ENCODE measurements at places on chromosomes 13 and 19.
A peak's percentile ranks its signal among the peaks of the same experiment; 100 is the strongest.

DNA sequence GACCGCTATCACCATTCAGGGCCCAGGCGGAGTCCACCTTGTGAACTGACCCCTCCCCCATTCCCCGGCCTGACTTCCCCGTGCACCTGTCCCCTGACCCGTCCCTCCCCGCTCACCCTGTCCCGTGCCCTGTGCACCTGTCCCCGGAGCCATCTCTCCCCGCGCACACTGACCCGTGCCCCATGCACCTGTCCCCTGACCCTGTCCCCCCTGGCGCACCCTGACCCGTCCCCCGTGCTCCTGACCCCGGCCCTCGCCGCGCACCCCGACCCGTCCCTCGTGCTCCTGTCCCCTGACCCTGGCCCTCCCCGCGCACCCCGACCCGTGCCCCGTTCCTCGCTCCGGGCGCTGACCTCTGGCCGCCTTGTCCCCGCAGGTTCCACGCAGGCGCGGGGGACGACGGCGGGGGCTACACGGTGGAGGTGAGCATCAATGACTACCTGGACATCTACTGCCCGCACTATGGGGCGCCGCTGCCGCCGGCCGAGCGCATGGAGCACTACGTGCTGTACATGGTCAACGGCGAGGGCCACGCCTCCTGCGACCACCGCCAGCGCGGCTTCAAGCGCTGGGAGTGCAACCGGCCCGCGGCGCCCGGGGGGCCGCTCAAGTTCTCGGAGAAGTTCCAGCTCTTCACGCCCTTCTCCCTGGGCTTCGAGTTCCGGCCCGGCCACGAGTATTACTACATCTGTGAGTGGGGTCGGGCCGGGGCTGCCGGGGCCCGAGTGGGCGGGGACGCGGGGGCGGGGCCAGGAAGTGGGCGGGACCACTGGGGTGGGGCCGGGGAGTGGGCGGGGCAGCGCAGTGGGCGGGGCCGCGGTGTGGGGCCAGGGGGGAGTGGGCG, 9.7 kb downstream of the EFNA2 start:
- peaks cover 11% of the 10 kb centered on the region for H3K27me3 ChIP-seq
- no peak overlapping the region for H3K27ac ChIP-seq
- H3K4me3 ChIP-seq, result no peak overlapping the region

- no peak for DNase-seq
- H3K4me3 ChIP-seq, result no peak overlapping the region
- no peak overlapping the region for H3K27ac ChIP-seq
These were observed 349.1 kb downstream of the LIG4 start for GRCh38 chr13:107866032-107866940.

DNA sequence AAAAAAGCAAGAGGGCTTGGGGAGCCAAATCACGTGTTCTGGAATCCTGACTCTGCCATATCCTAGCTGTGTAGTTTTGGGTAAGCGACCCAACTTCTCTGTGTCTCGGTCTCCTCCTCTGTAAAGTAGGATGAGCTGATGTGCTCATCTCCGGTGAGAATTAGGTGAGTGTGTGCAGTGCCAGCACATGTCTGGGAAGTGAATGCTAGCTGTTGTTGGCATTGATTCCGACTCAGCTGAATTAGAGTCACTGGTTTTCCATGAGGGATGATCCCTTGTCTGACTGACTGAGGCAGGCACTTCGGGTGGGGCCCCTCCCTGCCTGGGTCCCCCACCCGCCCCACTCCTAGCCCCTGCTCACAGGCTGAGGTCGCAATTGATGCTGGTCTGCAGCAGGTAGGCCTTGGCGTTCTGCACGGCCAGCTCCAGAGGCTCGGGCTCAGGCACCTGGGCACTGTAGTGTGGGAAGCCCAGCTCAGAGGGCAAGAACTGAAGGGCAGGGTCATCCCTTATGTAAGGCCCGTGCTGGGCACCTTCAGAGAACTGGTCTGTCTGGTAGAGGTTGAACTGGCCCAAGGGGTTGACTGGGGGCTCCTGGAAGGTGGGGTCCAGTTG, 835 bp downstream of the RSPH6A start:
- H3K4me3 ChIP-seq, result no peak overlapping the region
- no peak overlapping the region for H3K27ac ChIP-seq
- peaks cover 3% of the 10 kb centered on the region for H3K36me3 ChIP-seq
- H3K27me3 ChIP-seq, result no peaks in the 10 kb centered on the region
- no peak for DNase-seq

DNA sequence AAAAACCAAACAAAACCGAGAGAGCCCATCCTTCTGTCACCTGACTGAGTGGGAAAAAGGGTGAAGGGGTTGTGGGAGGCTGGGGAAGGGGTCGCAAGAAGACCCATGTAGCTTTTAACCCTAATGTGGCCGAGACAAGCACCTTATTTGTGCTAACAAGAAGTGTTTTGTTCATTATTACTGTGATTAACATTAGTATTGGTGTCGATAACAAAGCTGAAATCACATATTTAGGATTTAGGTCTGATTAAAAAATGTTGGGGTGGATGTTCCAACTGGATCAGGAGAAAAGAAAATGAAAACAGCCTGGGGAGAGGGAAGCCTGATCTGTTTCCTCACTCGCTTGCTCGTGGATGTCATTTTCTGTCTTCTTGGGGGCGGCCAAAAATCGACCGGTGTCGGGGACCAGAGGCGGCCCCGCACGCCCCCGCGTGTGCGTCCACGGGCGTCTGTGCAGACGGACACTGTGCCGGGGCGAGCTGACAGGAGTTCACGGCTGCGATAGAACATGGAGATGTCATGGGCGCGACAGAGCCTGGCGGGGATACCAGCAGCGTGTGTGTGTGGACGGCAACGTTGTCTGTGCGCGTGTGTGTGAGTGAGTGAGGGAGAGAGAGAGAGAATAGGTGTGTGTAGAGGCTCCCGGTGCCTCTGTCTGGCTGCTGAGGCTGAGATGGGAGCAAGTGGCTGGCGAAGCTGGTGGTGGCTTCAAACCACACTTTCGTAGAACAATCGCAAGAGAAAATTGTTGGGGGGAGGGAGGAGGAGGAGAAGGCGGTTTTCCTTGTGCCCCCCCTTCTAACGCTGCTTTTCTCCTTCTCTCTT, 29.1 kb downstream of the NFIX start:
- H3K27me3 ChIP-seq, result peaks cover 27% of the 10 kb centered on the region
- no peaks in the 10 kb centered on the region for H3K36me3 ChIP-seq

DNA sequence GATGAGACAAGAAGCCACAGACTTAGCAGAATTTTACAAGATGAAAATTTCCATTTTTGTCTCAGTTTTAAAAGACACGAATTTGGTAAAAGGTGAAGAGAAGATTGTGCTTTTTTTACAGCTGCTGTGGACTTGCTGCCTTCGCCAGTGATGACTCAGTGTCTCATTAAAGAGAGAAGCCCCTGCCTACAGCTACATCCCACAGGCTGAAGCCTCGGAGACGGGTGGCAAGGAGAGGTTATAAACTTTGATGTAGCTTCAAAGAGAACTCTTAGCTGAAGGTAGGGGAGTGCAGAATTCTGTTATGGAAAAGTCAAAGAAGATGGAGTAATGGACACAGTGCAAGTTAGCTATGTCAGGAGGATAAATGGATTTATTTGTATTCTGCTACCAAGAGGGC, 683.4 kb upstream of the ARGLU1 start:
- no peak overlapping the region for H3K4me3 ChIP-seq
- H3K27me3 ChIP-seq, result no peaks in the 10 kb centered on the region
- H3K36me3 ChIP-seq, result no peaks in the 10 kb centered on the region
- no peak for DNase-seq
- H3K27ac ChIP-seq, result no peak overlapping the region
- H3K4me1 ChIP-seq, result no peaks in the 10 kb centered on the region

DNA sequence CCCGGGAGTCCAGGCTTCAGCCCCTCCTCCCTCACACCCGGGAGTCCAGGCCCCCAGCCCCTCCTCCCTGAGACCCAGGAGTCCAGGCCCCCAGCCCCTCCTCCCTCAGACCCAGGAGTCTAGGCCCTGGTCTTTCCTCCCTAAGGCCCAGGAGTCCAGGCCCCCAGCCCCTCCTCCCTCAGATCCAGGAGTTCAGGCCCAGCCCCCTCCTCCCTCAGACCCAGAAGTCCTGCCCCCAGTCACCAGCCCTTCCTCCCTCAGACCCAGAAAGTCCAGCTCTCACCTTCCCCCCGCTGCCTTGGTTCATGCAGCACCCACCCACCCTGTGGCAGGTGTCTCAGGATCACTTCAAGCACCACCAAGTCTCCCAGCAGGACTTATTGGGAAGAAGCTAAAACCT, 14.1 kb downstream of the CYTH2 start:
- H3K27me3 ChIP-seq, result peaks cover 4% of the 10 kb centered on the region
- H3K4me1 ChIP-seq, result peaks cover 11% of the 10 kb centered on the region
- DNase-seq, result no peak
- H3K36me3 ChIP-seq, result peaks cover 10% of the 10 kb centered on the region

DNA sequence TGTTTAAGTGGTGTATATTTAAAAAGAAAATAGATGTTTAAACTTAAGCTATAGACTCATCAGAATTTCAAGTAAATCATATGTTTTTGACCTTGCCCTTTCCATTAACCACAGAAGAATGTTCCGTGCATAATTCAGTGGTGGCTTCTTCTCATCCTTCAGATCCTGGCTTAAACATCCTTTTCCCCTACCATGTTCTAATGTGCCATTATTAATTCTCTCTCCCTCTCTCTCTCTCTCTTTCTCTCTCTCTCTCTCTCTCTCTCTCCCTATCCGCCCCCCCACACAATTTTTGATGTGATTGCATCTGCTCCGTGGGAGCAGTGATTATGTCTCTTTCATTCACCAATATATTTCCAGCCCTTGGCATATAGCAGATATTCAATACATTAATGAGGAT, 116.4 kb downstream of the DCLK1 start:
- no peak for DNase-seq
- H3K4me3 ChIP-seq, result no peak overlapping the region
- no peaks in the 10 kb centered on the region for H3K4me1 ChIP-seq

GRCh38 chr19:581399-582111, 8.1 kb upstream of the HCN2 start:
- DNase-seq, result no peak
- H3K4me1 ChIP-seq, result peaks cover 3% of the 10 kb centered on the region
- H3K36me3 ChIP-seq, result peaks cover 26% of the 10 kb centered on the region

GRCh38 chr13:23729531-23729930, 159.3 kb downstream of the TNFRSF19 start:
- H3K4me1 ChIP-seq, result no peaks in the 10 kb centered on the region
- DNase-seq, result no peak
- no peaks in the 10 kb centered on the region for H3K27me3 ChIP-seq
- H3K27ac ChIP-seq, result no peak overlapping the region
- no peak overlapping the region for H3K4me3 ChIP-seq
- peaks cover 33% of the 10 kb centered on the region for H3K36me3 ChIP-seq

GRCh38 chr19:1587872-1588271, 4.8 kb downstream of the MBD3 start:
- peaks cover 24% of the 10 kb centered on the region for H3K4me1 ChIP-seq
- H3K27me3 ChIP-seq, result no peaks in the 10 kb centered on the region
- no peak overlapping the region for H3K27ac ChIP-seq
- no peak overlapping the region for H3K4me3 ChIP-seq

DNA sequence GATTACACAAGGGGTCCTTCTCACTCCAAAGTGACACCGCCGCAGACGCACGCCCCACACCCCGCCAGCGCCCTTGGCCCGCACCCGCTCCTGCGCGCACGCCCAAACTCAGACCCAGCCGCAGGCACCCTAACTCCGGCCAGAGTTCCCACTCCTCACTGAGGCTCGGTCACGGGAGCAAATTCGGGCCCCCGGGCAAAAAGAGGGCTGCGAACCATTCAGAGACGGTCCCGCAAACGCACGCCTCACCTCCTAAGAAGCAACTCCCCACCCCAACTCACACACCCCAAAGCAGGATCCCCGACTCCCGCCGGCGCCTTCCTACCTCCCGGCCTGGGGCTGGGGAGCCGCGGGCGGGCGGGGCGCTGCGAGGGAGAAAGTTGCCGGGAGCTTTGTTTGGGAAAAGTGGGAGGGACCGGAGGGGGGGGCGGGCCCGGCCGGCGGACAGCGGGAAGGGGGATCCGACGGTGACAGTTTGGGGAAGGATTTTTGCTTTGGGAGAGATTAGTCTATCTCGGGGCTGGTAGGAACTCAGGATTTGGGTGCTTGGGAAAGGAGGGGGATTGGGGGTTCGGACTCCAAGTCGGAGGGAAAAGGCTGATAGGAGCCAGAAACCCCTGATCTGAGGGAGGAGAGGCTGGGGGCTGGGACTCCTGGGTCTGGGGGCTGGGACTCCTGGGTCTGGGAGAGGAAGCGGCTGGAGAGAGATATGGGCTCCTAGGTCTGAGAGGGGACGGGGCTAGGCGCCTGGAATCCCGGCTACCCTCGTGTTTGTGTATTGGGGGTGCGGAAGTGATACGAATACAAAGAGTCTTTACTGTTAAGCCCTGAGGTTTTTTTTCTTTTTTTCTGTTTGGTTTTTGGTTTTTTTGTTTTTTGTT, at the start of gene TEAD2:
Gene TEAD2, minus strand, starts transcription at position 369 of the 881 bp plus-strand sequence. CDS start 2,341 bp downstream, outside the sequence.
- DNase-seq, result peak; percentile 51
- H3K4me1 ChIP-seq, result peaks cover 38% of the 10 kb centered on the region

- no peak for DNase-seq
- H3K4me1 ChIP-seq, result peaks cover 37% of the 10 kb centered on the region
- H3K4me3 ChIP-seq, result no peak overlapping the region
- peaks cover 2% of the 10 kb centered on the region for H3K27me3 ChIP-seq
- no peaks in the 10 kb centered on the region for H3K36me3 ChIP-seq
These were observed 6.7 kb upstream of the GNA15 start for GRCh38 chr19:3129112-3129511.

GRCh38 chr19:46472592-46472991, 1.2 kb upstream of the PNMA8A start:
- no peak for DNase-seq
- peaks cover 49% of the 10 kb centered on the region for H3K27me3 ChIP-seq
- H3K27ac ChIP-seq, result no peak overlapping the region
- H3K4me3 ChIP-seq, result no peak overlapping the region

DNA sequence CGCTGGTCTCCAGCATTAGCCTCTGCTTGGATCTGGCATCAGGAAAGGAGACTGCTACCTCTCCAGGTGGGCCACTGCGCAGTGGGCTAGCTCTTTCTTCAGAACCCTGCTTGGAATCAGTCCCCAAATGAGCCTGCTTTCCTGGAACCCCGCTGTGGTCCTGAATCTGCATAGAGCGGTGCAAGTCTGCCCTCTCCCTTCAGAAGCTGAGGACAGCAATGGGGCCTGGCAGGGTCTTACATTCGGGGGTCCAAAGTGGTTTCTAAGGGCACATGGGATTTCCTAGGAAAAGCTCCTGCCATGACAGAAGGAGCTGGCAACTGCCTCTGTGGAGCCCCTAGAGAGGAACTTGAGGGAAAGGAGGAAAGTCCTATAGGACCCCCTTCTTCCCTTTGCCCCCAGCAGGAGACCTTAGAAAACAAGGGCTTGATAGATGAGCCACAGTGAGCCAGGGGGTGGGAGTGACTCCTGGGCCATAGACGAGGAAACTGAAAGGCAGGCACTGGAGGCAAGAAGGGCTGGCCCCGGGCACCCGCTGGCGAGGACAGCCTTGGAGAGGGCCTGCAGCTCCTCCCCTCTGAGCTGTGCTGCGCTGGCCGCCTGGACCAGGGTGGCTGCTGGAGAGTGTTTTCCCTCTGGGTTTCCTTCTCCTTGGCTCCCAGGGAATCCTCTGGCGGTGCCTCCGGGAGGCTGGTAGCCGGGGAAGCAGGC, 1.4 kb upstream of the VSTM2B start:
- no peak overlapping the region for H3K27ac ChIP-seq
- DNase-seq, result no peak
- H3K27me3 ChIP-seq, result peaks cover 45% of the 10 kb centered on the region
- no peak overlapping the region for H3K4me3 ChIP-seq
